Activated CD4-positive, alpha-beta T cell treated with anti-CD3 and anti-CD28 coated beads, Interleukin-2, amount 50 U/mL, for 16 hours (primary cell): ENCODE measurements at places on chromosomes 1 and 21.

GRCh38 chr1:23544444-23545389 is 13.7 kb upstream of the E2F2 start:
- DNase-seq = peak; percentile 71

DNA sequence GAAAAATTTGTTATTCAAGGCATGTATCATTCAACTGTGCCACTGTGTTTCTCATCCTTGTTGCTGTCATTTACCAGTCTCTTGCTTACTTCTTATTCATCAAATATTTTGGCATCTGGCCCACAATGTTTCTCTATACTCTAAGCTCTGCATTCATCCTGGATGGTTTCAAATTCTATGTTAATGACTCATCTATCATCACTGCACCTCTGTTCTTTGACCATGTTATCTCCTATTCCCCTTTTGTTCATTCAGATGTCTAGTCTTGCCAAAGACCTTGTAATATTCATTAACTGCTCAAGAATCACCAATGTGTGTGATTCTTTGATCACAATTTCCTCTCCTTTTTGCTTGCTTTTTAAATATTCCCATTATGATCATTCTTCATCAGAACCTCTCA is 54.6 kb upstream of the PRKACB start:
- DNase-seq = no peak

DNA sequence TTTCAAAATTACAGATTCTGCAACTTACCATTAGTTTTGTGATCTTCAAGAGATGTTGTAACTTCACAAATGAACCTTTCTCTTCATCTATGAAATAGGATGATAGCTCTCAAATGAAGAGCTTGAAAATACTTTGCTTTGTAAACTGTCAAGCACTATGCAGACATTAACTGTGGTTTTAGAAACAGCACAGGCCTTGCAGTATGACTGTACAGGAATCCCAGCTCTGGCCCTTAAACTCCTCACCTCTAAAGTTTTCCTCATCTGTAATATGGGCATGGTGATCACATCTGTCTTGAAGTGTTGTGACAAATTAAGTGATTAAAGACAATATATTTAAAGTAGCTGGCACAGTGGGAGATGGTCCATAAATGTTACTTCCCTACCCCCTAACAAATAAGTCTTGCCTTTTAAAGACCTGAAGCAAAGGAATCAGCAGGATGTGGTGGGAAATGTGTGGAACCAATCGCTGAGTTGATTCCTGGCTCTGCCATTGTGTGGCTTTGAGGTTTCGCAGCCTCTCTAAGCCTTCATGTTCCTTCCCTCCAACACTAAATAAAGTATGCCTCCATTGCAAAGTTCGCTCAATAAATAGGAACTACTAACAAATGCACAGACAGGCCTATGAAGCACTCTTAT is 5.5 kb upstream of the PTP4A2 start:
- peak; percentile 79 for DNase-seq

DNA sequence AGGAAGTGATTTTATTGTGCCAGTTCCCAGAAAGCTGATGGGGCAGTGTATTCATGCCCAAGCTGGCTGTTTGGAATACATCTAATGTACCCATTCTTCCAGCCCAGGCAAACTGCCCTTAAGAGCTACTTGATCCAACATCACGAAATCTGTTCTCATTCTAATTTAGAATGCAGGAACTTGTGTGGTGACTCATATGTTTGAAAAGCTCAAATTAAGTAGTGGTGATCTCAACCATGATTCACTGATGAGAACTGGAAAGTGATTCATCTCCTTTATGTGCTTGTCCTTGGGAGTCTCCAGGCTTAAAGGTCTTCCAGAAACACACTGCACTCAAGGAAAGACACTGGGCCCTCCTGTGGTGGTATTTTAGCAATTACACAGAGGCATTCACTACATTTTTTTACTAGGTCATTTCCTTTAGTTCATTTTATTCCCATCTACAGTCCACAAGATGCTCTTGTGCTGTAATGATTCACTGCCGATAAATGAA is 65.4 kb downstream of the RPE65 start:
- no peak for DNase-seq

DNA sequence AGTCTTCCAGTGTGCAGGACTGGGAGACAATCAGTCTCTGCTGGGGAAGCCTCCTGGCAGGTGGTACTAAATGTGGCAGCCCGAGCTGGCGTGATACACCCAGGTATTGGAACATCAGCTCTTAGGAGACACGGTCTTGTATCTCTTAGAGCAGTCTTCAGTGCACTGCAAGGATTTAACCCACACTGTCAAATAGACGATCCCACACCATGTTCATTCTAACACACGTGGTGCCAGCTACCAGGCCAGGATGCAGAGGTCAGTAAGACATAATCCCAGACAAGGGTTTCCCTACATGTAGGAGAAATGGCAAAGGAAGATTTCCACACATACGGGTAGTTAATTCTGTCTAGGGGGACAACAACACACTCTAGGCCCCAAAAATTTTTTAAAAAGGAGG is 8.7 kb downstream of the TRIM11 start:
- DNase-seq = no peak

DNA sequence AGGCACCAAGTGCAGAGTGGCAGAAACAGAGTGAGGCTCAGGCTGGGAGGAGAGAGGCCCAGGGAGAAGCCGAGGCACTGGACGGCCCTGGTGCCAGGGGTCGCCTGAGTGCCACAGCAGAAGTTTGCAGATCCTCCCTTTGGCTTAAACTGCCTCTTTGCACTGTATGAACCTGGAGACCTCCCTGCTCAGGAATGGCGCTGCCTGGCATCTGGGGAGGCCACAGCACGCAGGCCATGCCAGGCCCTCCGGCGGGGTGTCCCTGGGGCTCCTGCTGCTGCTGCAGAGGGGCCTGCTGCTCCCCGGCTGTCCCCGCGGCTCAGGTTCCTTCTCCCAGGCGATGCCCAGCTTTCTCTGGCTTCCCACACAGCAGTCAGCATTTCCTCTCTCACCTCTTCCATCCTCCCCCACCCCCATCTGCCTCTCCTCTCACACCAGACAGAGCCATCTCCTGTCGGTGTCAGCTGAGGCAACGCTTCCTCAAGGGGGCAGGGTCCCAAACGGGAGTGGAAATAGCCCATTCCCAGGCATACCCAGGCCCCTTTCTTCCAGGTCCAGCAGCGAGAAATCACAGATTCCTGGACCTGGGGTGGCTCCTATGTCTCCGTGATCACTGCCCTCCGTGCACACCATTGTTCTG is 35.2 kb downstream of the SYT6 start:
- no peak for DNase-seq

GRCh38 chr21:38173276-38174035 is 83.3 kb upstream of the KCNJ15 start:
- DNase-seq = no peak

- DNase-seq = no peak
Observed at GRCh38 chr1:58401991-58402390, 144.5 kb downstream of the OMA1 start.

- DNase-seq = no peak
Observed at GRCh38 chr21:24628046-24628445, 979.2 kb downstream of the MRPL39 start.

- peak; percentile 65 for DNase-seq
Observed at GRCh38 chr1:235253219-235253962, 74.6 kb downstream of the ARID4B start.

- no peak for DNase-seq
Observed at GRCh38 chr1:186792870-186793581, 35.7 kb upstream of the PLA2G4A start.

- DNase-seq = no peak
Observed at GRCh38 chr1:81812712-81813111, 12.0 kb downstream of the ADGRL2 start.

DNA sequence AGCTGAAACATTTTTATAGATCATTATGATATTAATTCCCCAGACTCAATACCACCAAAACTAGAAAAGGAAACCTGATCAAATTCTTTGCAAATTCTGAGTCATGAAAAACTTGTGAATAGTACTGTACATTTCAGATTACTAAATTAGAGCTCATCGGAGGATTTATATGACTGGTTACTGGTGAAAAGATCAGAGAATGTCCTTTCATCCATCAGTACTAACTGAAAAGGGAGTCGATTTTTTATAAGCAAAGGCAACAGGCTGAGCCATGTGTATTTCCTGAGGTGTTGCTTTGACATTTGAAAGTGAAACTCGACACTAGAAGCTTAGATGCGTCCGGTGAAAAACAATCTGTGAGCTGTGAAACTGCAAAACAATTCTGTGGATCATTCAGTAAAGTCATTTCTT is 155.7 kb downstream of the TNFSF18 start:
- DNase-seq = peak; percentile 83

DNA sequence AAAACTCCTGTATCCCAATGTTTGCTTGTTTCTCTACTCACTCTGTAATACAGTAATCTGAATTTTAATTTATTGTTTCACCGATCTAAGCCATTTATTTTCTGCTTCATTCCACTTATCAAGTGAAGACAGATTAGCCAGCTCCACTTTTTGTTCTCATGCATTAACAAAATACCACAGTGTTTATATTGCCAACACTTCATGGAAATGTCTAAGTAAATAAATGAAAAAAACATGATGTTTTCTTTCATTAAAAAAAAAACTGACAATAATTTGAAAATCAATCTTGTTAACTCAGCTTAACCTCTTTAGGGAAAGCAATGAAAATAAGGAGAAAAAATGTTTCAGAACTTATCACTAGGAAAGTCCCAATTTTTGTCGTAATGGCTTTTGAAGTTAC is 11.5 kb downstream of the ARHGAP29 start:
- no peak for DNase-seq

DNA sequence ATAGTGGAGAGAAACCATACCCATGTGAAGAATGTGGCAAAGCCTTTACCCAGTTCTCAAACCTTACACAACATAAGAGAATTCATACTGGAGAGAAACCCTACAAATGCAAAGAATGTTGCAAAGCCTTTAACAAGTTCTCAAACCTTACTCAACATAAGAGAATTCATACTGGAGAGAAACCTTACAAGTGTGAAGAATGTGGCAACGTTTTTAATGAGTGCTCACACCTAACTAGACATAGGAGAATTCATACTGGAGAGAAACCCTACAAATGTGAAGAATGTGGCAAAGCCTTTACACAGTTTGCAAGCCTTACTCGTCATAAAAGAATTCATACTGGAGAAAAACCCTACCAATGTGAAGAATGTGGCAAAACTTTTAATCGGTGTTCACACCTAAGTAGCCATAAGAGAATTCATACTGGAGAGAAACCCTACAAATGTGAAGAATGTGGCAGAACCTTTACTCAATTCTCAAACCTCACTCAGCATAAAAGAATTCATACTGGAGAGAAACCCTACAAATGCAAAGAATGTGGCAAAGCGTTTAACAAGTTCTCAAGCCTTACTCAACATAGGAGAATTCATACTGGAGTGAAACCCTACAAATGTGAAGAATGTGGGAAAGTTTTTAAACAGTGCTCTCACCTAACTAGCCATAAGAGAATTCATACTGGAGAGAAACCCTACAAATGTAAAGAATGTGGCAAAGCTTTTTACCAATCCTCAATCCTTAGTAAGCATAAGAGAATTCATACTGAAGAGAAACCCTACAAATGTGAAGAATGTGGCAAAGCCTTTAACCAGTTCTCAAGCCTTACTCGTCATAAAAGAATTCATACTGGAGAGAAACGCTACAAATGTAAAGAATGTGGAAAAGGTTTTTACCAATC is 80.0 kb downstream of the JMJD4 start:
- no peak for DNase-seq

- peak; percentile 14 for DNase-seq
Observed at GRCh38 chr1:156291226-156292061, 4.0 kb downstream of the GLMP start.
